ENCODE measurements at places on chromosomes 4 and X.

DNA sequence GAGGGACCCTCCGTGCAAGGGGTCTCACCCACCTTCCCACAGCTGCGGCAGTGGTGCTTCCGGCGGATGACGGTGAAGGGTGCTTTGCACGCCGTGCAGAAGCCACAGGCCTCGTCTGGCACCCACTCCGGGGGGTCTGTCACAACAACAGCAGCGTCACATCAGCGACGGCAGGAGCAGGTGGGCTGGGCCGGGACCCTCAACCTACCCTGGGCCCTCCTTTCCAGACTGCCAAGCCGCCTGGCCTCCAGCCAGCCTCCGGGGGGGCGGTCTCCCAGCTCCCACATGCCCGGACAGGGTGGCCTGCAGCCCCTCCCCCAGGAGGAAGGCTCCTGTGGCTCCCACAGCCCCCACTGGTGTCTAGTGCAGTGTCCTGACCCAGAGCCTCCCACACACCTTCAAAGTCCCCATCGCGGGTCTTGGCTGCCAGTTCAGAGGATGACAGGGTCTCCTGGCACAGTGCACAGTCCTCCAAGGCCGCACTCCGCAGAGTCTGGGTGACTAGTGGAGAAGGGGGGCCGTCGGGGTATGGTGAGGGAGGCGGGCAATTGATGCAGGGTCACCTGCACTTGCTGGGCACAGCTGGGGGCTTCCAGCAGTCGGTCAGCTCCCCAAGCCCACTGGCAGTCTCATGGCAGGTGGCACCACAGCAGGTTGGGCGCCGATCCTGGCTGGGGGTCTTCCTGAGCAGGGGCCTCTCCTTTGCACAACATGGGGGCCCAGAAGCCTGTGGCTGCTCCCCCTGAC is 9.5 kb upstream of the MXD4 start:
- DNase-seq: no peak

DNA sequence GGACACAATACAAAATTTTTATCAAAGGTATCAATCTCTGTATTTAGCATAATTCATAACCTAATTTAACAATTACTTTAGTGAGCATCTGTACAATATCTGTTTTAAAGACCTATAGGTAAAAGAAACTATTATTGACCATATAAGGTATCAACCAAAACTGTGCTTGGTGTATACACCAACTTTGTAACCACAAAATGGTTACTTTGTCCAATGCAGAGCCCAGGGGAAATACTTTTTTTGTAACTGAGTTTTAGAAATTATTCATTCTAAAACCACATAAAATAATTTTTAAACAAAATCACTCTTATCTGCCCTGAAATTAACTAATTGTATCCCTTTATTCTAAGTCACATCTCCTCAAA is 5.0 kb downstream of the CXXC4 start:
- no peak for DNase-seq

DNA sequence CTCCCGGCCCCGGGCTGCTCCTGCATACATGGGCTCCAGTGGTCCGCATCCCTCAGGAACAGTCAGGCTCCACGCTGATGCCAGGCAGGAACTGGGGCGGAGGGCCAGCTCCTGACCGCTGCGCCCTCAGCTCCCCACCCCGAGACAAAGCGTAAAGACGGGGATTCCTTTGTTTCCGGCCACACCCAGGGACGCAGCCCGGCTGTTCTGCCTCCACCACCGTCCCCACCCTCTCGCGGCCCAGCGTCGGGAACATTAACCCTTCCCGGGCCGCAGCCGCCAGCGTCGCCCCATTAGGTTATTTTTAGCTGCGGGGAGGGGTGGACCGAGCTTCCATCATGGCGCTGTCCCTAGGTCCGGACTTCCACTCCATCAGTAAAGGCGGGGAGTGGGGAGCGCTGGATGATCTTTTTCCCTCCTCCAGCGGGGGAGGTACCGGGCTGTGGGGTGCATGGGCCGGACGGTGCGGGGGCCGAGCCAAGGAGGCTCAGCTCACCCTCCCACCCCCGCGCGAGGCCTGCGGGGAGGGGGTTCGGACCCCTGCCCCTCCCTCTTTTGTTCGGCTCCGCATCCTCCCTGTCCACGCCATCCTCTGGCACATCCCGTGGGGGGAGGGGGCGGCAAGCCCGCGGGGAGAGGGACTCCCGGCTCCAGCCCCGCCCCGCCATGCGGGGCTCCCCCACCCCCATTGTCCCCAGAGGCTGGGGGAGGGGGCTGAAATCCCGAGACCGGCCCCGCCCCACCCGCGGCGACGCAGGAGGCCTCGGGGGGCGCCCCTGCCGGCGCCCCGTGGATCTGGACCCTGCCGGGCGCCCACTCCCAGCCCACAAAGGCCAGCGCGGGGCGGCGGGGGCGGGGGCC is 5.3 kb downstream of the CRMP1 start:
- DNase-seq: no peak

GRCh38 chr4:169625886-169626285 is 5.5 kb downstream of the CLCN3 start:
- DNase-seq: no peak

DNA sequence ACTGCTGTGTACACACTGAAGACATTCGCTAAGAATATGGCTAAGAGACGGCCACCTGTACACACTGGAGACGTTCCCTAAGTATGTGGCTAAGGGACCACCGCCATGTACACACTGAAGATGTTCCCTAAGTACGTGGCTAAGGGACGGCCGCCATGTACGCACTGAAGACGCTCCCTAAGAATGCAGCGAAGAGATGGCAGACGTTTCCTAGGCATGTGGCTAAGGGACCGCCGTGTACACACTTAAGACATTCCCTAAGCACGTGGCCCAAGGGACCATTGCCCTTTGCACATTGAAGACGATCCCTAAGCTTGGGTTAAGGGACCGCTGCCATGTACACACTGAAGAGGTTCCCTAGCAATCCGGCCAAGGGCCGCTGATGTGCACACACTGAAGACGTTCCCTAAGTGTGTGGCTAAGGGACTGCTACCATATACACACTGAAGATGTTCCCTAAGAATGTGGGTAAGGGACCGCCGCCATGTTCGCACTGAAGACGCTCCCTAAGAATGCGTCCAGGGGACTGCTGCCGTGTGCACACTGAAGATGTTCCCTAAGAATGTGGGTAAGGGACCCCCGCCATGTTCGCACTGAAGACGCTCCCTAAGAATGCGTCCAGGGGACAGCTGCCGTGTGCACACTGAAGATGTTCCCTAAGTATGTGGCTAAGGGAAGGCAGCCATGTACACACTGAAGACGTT is 36.7 kb downstream of the DHRSX start:
- DNase-seq: no peak

DNA sequence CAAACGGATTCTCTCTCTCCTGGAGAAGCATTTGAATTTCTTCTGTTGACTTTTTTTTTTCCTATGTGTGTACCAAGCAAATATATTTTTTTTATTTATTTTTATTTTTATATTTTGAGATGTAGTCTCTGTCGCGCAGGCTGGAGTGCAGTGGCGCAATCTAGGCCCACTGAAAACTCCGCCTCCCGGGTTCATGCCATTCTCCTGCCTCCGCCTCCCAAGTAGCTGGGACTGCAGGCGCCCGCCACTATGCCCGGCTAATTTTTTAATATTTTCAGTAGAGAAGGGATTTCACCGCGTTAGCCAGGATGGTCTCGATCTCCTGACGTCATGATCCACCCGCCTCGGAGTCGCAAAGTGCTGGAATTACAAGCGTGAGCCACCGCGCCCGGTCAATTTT is 549.5 kb upstream of the GNPDA2 start:
- no peak for DNase-seq

- no peak for DNase-seq
These were observed 584.3 kb upstream of the SMIM31 start for GRCh38 chr4:164169591-164169990.

DNA sequence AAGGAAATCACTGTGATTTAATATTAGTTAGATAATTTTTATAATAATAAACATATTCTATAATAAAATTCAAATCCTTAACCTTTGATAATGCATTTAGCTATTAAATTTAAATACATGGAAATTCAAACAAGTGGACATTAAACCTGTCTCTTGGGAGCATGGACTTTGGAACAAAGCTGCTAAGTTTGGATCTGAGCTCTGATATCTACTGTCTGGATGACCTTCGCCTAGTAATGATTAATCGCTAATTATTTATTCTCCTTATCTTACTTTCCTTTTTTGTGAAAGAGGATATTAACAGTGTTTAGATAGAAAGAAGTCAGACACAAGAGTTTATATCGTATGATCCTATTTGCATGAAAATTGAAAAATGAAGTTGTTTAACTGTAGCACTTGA is 980.9 kb downstream of the FSTL5 start:
- no peak for DNase-seq

GRCh38 chr4:27366104-27366823 is 505.6 kb downstream of the STIM2 start:
- DNase-seq: no peak

GRCh38 chr4:127217586-127218229 is 415.0 kb upstream of the INTU start:
- DNase-seq: no peak

DNA sequence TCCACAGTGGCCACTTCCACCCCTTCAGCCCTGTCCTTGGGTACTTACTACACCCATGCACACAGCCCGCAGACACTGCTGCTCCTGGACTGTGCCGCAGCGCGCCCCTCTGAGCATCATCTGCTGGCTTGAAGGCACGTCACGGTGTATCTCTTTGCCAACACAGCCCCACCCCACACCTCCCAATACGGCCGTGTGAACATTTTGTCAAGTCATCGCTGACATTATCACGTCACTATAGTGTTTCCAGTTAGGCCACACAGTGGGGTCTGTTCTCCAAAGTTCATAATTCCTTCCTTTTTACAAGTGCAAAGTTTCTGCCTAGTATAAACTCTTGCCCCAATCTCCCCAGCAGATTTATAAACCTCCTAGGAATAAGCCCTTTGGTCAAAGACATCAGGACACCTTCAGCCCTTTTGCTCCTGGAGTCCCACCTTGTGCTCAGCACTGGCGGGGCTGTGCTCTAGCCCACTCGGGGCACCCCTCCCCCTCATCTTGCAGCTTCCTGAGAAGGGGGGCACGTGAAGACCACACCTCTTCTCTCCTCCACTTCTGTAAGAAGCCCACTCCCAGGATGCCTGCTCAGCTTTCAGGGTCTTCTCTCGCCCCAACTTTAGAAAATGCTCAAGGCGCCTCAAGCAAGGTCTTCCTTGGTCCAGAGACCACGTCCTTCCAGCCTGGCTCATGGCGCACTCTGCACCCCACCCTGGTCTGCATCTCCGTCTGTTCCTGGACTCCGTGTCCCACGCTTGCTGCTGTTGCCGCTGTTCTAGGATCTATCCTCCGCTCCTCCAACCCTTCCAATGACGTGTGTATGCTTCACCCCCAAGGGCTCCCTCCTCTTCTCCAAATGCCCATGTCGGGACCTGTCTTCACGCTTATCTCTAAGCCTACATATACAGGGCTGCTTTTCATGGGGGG is 7.2 kb downstream of the FAM53A start:
- no peak for DNase-seq

GRCh38 chr4:152500800-152501434 is 35.0 kb downstream of the FBXW7 start:
- DNase-seq: no peak

- DNase-seq: no peak
These were observed 471.5 kb downstream of the SPRY1 start for GRCh38 chr4:123867910-123868587.

DNA sequence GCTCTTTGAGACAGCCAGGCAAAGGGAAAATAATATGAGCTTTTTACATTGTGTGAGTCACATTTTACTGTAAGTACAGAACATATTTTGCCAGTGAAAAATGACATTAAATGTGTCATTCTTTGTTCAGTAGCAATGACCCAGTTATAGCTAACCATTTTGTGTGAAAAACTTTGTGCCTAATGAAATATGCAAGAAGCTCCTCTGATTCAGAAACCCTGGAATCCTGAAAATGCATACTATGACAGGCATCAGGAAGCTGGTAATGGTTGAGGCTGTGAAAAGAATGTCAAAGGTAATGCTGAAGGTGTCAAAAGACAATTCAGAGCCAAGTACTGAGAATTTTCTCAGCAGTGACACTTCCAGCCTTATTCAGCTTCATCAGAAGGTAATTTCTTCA is 549.5 kb upstream of the SMIM31 start:
- DNase-seq: no peak

DNA sequence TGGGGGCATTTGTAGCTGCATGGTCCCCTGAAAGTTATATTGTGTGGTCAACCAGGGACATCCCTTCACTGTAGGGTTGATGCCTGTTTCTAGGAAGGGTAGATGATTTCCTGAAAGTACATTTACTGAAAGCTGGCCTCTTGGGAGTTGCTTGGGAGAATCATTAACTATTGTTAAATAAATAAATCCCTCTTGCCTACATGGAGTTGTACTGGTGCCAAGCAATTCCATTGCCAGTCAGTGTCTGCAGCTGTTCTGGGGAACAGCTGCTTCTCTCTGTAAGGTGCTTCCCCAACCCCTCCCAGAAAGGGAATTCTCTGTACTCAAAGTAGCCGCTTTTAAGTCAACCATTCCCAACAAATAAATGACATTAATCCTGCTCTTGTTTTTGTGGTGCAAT is 51.1 kb downstream of the C4orf51 start:
- no peak for DNase-seq

GRCh38 chr4:7353846-7354610 is 80.7 kb downstream of the PSAPL1 start:
- DNase-seq: no peak

GRCh38 chr4:139726615-139727014 is 61.0 kb downstream of the MGST2 start:
- DNase-seq: no peak

GRCh38 chr4:2924765-2925301 is 38.4 kb downstream of the NOP14 start:
- DNase-seq: no peak

GRCh38 chrX:40908857-40909475 is 173.6 kb upstream of the MED14 start:
- DNase-seq: no peak

GRCh38 chr4:127448986-127449385 is 183.8 kb upstream of the INTU start:
- no peak for DNase-seq

DNA sequence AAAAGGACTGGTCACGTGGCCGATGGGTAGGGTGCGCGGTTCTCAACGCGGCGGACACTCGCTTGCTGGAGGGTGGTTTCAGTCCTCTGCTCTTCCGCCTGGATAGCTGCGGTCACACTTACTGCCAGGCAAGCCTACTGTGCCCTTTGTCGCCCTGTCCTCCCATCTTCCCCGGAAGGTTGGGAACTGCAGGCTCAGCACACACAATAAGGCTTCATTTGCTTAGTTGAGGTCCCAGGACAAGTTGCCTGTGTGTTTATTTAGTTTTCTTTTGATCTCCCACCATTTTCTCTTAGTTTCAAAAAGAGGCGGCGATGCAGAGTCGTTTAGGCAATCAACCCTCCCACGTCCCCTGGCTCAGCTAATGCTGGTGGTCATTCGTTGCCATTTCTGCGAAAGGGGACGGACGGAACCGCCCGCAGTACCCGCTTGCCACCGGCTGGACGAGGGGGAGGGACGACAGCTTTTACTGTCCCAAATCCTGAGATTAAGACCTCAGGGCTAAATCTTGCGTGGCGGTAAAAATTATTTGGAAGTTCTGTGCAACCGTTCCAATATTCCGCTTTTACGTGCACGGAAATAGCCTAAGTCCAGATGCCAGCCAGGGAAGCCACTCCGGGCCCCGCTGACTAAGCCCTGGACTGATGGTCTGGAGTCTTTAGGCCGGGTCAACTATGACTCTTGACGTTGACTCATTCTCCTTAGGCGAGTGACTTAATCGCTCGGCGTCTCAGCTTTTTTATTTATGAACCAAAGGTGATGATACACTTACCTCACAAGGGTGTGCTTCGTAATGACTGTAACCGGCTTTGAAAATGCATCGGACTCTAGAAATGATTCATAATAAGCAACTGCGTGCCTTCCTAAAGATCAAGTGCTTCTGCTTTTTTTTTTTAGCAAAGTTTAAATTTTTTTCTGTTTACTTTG is 671 bp upstream of the EIF4E start:
- DNase-seq: peak; percentile 4

Data from GOT3 (cell line).